Stimulated activated CD8-positive, alpha-beta memory T cell treated with anti-CD3 and anti-CD28 coated beads, Interleukin-7, amount 100 ng/mL, for 1 hour (primary cell): ENCODE measurements at places on chromosomes 11 and 22.

DNA sequence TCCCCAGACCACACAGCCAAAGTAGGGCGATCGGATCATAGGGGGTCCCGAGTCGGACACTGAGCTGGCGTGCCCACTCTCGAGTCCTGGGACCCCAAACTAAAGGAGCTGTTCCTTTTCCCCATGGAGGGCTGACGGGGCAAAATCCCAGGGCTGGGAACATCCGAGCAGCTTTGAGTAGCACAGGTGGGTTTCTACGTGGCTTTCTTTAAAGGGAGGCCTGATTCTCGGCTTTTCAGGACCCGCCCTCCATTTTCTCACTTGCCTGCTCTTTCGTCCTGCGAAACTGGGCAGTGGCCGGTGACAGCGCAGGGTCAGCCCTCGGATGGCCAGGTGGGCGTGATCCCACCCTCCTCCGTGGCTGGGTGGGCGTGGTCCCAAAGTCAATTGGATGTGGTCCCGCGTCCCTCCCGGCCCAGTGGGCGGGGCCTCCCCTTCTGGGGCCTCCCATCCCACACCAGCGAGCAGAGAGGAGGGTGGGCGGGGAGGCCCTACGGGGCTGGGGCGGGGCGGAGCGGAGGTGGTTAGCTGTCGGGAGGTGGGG lies 17.5 kb upstream of the TXNRD2 start:
- no peak for DNase-seq

GRCh38 chr22:34111210-34111824 lies 191.0 kb upstream of the LARGE1 start:
- no peak for DNase-seq

DNA sequence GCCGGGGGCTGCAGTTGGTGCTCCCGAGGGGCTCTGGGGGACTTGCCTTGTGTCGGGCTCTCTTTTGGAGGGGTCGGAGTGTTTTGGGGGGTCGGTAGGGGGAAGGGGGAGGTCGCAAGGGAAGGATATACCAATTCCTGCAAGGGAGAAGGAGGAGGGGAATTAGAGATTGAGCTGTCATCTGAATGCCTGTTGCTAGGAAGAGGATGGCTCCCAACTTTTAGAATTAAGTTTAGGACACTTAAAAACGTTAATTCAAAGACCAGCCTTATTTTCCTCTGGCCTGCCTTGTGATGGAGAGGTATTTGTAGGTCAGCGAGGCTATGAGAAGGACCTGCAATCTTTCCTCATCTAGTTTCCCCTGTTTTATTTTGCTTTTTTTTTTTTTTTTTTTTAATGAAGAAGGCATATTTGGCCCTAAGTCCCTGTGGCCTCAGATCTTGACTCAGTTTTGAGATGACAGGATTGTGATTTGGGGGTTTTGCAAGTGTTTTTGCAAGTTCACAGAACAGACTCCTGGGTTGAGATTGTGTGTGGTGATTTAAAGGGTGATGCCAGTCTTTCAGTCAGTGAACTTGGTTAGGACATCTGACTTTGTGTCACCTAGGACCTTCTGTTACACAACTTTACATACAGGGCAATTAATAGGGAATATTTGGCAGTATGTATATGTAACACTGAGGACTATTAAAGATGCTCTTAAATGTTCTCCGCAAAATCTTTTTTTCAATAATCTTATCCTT lies 672 bp downstream of the TMEM135 start:
- no peak for DNase-seq

DNA sequence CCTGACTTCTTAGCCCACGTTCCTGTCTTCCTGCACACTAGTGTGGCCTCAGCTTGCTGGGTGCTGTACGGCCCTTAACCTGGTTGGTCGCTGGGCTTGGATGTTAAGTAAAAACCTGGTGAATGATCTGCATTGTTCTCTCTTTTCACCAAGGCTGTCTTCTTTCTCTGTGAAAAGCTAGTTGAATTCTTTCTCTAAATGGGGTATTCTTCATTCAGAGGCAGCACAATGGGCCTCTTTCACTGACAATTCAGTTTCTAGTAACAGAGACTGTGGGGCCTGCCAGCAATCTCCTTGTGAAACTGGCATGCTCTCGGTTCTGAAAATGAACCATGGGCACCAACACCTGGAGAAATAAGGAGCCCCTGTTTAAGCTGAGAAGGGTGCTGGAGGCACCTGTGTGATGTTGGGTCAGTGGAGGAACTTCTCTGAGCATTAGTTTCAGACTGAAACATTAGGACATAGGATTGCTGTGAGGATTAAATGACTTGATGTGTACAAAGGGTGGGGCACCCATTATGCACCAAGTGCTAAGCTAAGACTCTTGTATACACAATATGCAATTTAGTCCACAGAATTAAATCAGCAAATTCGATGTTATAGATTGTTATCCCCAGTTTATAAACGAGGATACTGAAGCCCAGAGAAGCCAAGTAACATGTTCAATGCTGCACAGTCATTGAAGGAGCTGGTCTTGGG lies 33.1 kb upstream of the ELF5 start:
- DNase-seq, result no peak

DNA sequence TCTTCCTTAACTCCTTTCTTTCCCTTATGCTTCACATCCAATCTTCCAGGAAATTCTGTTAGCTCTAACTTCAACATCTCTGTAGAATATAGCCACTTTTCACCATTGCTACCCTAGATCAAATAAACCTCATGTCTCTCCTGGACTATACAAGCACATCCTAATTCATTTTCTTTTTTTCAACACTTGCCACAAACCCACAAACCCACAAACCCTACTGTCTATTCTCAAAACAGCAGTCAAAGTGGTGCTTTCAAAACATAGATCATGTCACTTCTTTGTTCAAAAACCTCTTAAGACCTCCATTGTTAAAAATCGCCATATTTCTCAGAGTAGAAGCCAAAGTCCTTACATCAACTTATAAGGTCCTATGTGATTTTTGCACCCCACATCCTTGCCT lies 94.3 kb downstream of the PIWIL4 start:
- DNase-seq, result no peak

GRCh38 chr11:121944556-121945230 lies 171.3 kb downstream of the BLID start:
- no peak for DNase-seq
